IMR-90 (cell line): ENCODE measurements at places on chromosomes 16 and 17. TPM values are rescaled to one million over a fixed set of nuclear protein-coding genes. Genes with fewer than 3 reads are reported as not detected.

- H3K4me1 ChIP-seq, result peaks cover 5% of the 10 kb centered on the region; the same call in 1 of the 2 replicates
- no peak overlapping the region for H3K4me3 ChIP-seq
- no peak overlapping the region for H3K27ac ChIP-seq
- DNase-seq, result no peak
Observed at GRCh38 chr16:77881355-77882030, 93.1 kb downstream of the VAT1L start.

DNA sequence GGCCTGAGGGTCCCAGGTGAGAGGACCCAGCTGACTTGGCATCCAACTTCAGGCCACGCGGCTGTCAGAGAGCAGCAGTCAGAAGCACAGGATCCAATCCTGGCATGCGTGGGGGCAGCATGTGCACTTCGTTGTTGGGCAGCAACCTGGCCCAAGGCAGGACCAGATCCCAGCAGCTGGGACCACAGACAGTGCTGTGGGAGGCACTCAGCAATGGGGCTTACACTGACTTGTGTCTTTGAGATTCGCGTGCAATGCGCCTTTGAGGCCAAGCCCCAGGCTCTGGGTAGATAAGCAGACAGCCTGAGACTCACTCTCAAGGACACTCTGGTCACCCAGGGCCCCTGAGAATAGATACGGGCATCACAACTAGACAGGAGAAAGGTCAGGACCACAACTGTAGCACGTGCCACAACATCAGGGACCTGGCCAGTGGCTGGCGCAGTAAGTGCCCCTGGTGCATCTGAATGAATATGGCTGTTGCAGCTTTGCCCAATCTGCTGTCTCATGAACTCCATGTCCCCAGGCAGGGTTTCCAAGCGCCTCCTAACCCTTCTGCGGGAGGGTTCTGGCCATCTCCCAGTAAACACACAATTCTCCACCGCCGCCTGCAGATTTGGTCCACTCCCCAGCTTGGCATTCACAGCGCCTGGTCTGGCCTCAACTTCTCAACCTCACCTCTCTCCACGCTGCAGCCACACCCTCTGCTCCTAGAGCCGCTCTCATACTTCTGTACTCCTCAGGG is 3.2 kb downstream of the PAM16 start:
- H3K4me3 ChIP-seq, result no peak overlapping the region
- peaks cover 1% of the 10 kb centered on the region; the same call in 1 of the 2 replicates for H3K36me3 ChIP-seq
- no peak overlapping the region for H3K27ac ChIP-seq
- peaks cover 10% of the 10 kb centered on the region for H3K4me1 ChIP-seq
- no peaks in the 10 kb centered on the region for H3K27me3 ChIP-seq
- no peak for DNase-seq

- peaks cover 2% of the 10 kb centered on the region; the same call in 1 of the 2 replicates for H3K4me1 ChIP-seq
- peaks cover 37% of the 10 kb centered on the region for H3K27me3 ChIP-seq
- peak; percentile 9 for DNase-seq
- H3K36me3 ChIP-seq, result no peaks in the 10 kb centered on the region
- no peak overlapping the region for H3K27ac ChIP-seq
Observed at GRCh38 chr16:56257239-56257638, 66.0 kb downstream of the GNAO1 start.

- peaks cover 2% of the 10 kb centered on the region; the same call in 1 of the 2 replicates for H3K27me3 ChIP-seq
- no peak overlapping the region for H3K27ac ChIP-seq
- DNase-seq, result no peak
- no peaks in the 10 kb centered on the region for H3K4me1 ChIP-seq
- no peak overlapping the region for H3K4me3 ChIP-seq
- H3K36me3 ChIP-seq, result no peaks in the 10 kb centered on the region
Observed at GRCh38 chr17:10838682-10839081, 795 bp upstream of the PIRT start.

DNA sequence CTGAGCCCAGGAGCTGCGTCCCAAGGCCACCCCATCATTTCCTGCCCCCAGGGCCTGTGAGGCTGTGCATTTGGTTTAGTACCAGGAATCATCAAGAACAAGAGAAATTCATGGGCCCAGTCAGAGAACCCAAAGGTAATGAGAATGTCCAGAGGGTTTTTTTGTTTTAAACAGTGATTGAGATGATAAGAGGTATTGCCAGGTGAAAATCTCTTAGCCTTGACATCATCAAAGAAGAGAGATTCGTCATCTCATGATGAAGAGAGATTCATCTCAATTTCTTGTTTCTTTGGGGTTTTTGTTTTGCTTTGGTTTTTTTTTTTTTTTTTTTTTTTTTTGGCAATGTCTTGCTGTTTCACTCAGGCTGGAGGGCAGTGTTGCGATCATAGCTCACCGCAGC is 170.6 kb upstream of the CACNG5 start:
- no peak overlapping the region for H3K27ac ChIP-seq
- DNase-seq, result no peak
- H3K36me3 ChIP-seq, result peaks cover 6% of the 10 kb centered on the region
- H3K4me1 ChIP-seq, result no peaks in the 10 kb centered on the region

Gene WSB1
- 112 and 140 TPM in 2 replicates for total RNA-seq

DNA sequence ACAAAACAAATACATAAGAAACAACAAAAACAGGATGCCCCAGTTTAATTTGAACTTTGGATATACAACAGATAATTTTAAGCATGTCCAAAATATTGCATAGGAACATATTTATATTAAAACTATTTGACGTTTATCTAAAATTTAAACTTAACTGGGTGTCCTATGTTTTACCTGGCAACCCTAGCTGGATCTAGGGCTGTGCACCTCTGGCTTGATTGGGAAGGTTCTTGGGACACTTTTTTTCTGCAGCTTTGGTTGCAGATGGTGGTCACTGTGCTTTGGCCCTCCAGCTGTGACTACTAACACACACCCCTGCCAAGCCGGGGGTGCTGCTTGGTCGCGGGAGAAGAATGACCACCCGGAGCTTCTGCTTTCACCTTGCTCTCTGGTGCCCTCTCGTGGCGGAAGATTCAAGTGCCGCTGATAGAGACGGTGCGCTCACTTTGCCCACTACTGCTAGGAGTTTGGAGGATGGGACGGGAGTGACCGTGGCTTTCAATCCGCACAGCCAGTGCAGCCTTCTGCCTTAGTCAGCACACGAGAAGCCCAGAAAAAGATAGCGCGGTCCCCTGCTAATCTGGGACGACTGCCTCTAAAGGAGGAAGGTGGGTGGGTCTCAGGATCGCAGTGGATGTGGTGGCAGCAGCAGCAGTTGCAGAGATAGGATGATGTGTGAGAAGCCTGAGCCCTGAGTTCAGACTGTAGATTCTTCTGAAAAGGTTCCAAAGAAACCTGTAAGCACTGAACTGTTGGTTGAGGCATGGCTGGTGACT is 6.7 kb downstream of the SPACA3 start:
- DNase-seq, result peak; percentile 68
- peaks cover 5% of the 10 kb centered on the region; the same call in 1 of the 2 replicates for H3K4me1 ChIP-seq
- H3K27me3 ChIP-seq, result peaks cover 17% of the 10 kb centered on the region; the same call in 1 of the 2 replicates
- no peaks in the 10 kb centered on the region for H3K36me3 ChIP-seq
- H3K4me3 ChIP-seq, result no peak overlapping the region
- H3K27ac ChIP-seq, result no peak overlapping the region

Gene ANKRD40CL
- not detected in 2 replicates for total RNA-seq

Gene NECAB2
- under 0.01 TPM in 1 of 2 replicates, not detected in the other for total RNA-seq

GRCh38 chr16:76265434-76266045 is 11.7 kb upstream of the CNTNAP4 start:
- no peak overlapping the region for H3K27ac ChIP-seq
- H3K27me3 ChIP-seq, result no peaks in the 10 kb centered on the region
- H3K36me3 ChIP-seq, result no peaks in the 10 kb centered on the region
- no peak overlapping the region for H3K4me3 ChIP-seq
- H3K4me1 ChIP-seq, result no peaks in the 10 kb centered on the region
- peak; percentile 1 for DNase-seq

DNA sequence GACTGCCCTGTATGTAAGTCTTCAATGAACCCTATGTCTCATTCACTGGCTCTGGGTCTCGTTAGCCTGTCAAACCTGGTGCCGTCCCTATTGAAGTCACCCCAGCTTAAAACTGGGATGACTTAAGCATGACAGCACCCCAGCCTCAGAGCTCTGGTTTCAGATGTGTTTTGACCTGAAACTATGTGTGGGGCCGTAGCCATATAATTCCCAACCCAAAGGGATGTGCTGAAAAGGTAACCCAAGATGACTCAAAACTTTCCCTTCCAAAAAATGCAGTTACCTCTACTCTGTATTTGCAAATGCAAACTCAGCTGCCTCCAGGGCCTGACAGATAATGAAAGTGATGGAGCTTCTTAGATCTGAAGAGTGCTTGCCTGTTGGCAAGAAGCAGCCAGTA is 478.3 kb upstream of the ERCC4 start:
- no peaks in the 10 kb centered on the region for H3K4me1 ChIP-seq
- no peak overlapping the region for H3K27ac ChIP-seq
- no peak overlapping the region for H3K4me3 ChIP-seq

Gene HSD17B1
- total RNA-seq, result 0.56 and 0.72 TPM in 2 replicates

GRCh38 chr16:88560714-88561484 is 9.3 kb upstream of the ZC3H18 start:
- H3K36me3 ChIP-seq, result no peaks in the 10 kb centered on the region
- no peaks in the 10 kb centered on the region; the same call in 1 of the 2 replicates for H3K4me1 ChIP-seq
- peaks cover 14% of the 10 kb centered on the region for H3K27me3 ChIP-seq
- no peak overlapping the region for H3K4me3 ChIP-seq

- H3K27me3 ChIP-seq, result no peaks in the 10 kb centered on the region
- H3K36me3 ChIP-seq, result peaks cover 6% of the 10 kb centered on the region
- peaks cover 27% of the 10 kb centered on the region for H3K4me1 ChIP-seq
- DNase-seq, result no peak
- peak overlapping the region; percentile 88 for H3K27ac ChIP-seq
Observed at GRCh38 chr16:29820730-29821642, 724 bp downstream of the MVP start.

- H3K27ac ChIP-seq, result no peak overlapping the region
- H3K4me3 ChIP-seq, result no peak overlapping the region
- H3K4me1 ChIP-seq, result peaks cover 32% of the 10 kb centered on the region
Observed at GRCh38 chr17:7356072-7356549, 1.2 kb downstream of the TMEM95 start.

GRCh38 chr17:51618476-51618875 is 358.1 kb downstream of the UTP18 start:
- no peak for DNase-seq
- no peak overlapping the region for H3K27ac ChIP-seq
- no peak overlapping the region for H3K4me3 ChIP-seq
- H3K36me3 ChIP-seq, result no peaks in the 10 kb centered on the region

- peak within 1 kb of the TSS; percentile 86 for H3K27ac ChIP-seq
- DNase-seq, result peak; percentile 72
- no peaks in the 10 kb centered on the region for H3K36me3 ChIP-seq
- H3K4me1 ChIP-seq, result peaks cover 12% of the 10 kb centered on the region
- no peaks in the 10 kb centered on the region for H3K27me3 ChIP-seq
Observed at GRCh38 chr17:8176197-8176940, at the start of gene TMEM107. TSS of gene TMEM107 (minus strand) at chr17:8176380. CDS start at chr17:8176286, 94 bp downstream.

- DNase-seq, result no peak
- H3K4me3 ChIP-seq, result no peak within 1 kb of the TSS
- H3K4me1 ChIP-seq, result no peaks in the 10 kb centered on the region
- peaks cover 2% of the 10 kb centered on the region; the same call in 1 of the 2 replicates for H3K27me3 ChIP-seq
- H3K36me3 ChIP-seq, result no peaks in the 10 kb centered on the region
Observed at GRCh38 chr17:79730769-79731483, at the start of gene ENPP7. TSS of gene ENPP7 (plus strand) at chr17:79730943. CDS start at chr17:79731140, 197 bp downstream.

- no peaks in the 10 kb centered on the region for H3K36me3 ChIP-seq
- peaks cover 4% of the 10 kb centered on the region; the same call in 1 of the 2 replicates for H3K27me3 ChIP-seq
- H3K4me1 ChIP-seq, result peaks cover 39% of the 10 kb centered on the region
- no peak overlapping the region for H3K4me3 ChIP-seq
Observed at GRCh38 chr17:44976206-44976605, 8.1 kb upstream of the C1QL1 start.

DNA sequence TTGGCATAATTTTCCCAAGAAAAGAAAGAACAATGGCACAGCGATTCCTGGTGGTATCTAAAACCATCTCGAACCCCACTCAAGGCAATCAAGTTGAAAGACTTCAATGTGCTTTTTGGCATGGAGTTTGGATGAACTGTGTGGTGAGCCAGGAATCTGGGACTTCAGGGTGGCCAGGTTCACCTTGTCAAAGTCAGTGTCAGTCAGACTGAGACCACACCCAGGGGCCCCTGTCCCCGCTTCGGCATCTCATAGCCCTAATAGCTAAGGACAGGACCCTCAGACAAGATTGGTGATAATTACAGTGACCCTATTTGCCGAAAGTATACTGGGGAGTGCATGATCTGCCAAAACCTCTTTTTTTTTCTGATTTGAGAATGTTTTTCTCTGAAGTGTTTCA is 25.8 kb downstream of the WFDC1 start:
- no peak overlapping the region for H3K4me3 ChIP-seq
- no peak for DNase-seq
- no peaks in the 10 kb centered on the region for H3K4me1 ChIP-seq
- no peaks in the 10 kb centered on the region for H3K27me3 ChIP-seq

Gene HAS3
- total RNA-seq, result 0.28 and 0.36 TPM in 2 replicates

Gene TTYH2
- 2.3 and 4.2 TPM in 2 replicates for total RNA-seq

DNA sequence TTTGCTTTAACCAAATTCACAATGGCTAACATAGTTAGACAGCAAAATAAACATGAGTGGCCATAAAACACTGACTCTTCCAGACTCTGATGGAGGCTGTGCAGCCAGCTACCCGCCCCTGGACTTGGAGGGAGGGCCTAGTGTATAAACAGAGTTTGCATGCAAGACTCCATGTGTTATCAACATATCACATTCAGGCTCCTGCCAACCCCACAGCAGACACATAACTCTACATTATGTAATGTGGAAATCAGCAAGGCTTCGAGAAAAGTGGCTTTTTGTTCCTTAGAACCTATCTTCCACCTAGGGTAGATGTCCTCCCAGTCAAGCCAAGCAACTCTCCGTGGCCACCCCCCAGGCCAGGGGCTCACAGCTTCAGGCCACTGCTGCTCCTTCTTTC is 19.3 kb upstream of the SOX9 start:
- DNase-seq, result peak; percentile 47
- H3K4me3 ChIP-seq, result no peak overlapping the region
- H3K27ac ChIP-seq, result no peak overlapping the region
- no peaks in the 10 kb centered on the region for H3K36me3 ChIP-seq

Gene HCRT
- total RNA-seq, result not detected in 2 replicates

DNA sequence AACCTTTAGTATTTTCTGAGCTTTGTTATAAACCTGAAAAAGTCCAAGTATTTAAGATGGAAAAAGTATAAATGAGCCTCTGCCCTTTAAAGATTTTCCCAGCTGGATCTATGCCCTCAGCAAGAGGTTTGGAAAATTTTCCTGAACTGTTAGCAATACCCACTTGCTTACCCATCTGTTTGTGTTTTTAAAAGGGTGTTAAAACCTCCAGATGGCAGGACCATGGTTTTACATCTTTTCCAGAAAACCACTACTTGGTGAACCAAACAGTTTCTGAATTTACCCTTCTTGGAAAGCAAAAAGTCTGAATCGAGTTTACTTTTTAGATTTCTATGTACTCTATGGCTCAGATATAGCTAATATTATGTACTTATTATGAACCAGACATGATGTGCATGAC is 719 bp downstream of the PMFBP1 start:
- no peaks in the 10 kb centered on the region for H3K27me3 ChIP-seq
- no peak overlapping the region for H3K4me3 ChIP-seq
- H3K27ac ChIP-seq, result no peak overlapping the region
- H3K36me3 ChIP-seq, result no peaks in the 10 kb centered on the region
- DNase-seq, result no peak

Gene SLC47A2
- total RNA-seq, result not detected in 2 replicates

Gene STH
- total RNA-seq, result not detected in 2 replicates
